A549 treated with AZD2906 at 1 μM for 4 hours (cell line): ENCODE measurements at places on chromosomes 4 and X. TPM values are rescaled to one million over a fixed set of nuclear protein-coding genes. Genes with fewer than 3 reads are reported as not detected.

CXXC4 gene
- 0.02 to 0.05 TPM (median 0.03 TPM) in 5 replicates for total RNA-seq

RGN gene
- 0.14 TPM in 1 of 5 replicates, not detected in the others for total RNA-seq

DIPK2B gene
- total RNA-seq: not detected in 5 replicates

EPGN gene
- total RNA-seq: not detected in 5 replicates

RS1 gene
- not detected in 5 replicates for total RNA-seq
